Chondrocyte (in vitro differentiated cells): ENCODE measurements at places on chromosomes 12 and 14. TPM values are rescaled to one million over a fixed set of nuclear protein-coding genes. Genes with fewer than 3 reads are reported as not detected.

- H3K27ac ChIP-seq: no peak overlapping the region
- H3K36me3 ChIP-seq: peaks cover 3% of the 10 kb centered on the region
- DNase-seq: no peak
- H3K4me3 ChIP-seq: no peak overlapping the region
- H3K27me3 ChIP-seq: peaks cover 28% of the 10 kb centered on the region
- no peaks in the 10 kb centered on the region for H3K4me1 ChIP-seq
These were observed 35.9 kb downstream of the FZD10 start for GRCh38 chr12:130198026-130198662.

Gene NRXN3
- 6.7 to 7.9 TPM (median 7.0 TPM) in 3 replicates for total RNA-seq

DNA sequence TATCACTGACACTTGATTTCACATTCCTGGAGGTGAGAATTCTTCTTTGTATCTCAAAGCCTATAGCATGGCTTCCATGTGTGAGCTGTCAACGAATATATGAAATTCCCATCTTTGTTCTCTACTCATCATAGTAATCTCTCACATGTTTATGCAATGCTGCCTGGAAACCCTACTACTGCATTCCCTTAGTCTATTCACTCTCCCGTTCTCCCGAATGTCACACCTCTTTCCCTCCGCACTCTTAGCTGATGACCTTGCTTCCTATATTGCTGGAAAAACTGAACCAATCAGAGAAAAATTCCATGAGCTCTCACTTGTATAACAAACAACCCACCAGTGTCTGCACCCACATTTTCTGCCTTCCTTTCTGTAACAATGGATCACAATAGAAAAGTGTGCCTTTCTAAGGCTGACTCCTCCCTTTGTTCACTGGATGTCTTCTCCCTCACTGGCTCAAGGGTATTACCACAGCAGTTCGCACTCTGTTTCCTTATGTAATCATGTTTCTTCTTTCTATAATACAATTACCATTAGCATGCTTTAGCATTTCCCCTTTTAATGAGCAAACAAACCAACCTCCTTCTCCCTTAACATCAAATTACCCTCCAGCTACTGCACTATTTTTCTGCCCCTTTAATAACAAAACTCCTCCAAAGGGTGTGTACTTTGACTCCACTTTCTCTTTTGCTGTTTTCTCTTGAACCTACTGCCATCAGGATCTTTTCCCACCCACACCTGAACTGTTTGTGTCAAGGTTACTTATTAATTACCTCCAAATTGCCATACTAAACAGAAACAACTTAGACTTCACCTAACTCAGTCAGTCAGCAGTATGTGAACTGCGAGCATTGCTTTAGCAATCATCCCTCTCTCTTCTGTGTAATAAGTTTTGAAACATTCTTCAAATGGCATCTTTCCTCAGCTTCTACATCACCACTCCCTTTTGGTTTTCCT is 63.9 kb upstream of the CCDC196 start:
- no peaks in the 10 kb centered on the region for H3K4me1 ChIP-seq
- no peak for DNase-seq
- no peak overlapping the region for H3K27ac ChIP-seq
- no peaks in the 10 kb centered on the region for H3K27me3 ChIP-seq
- no peak overlapping the region for H3K4me3 ChIP-seq

DNA sequence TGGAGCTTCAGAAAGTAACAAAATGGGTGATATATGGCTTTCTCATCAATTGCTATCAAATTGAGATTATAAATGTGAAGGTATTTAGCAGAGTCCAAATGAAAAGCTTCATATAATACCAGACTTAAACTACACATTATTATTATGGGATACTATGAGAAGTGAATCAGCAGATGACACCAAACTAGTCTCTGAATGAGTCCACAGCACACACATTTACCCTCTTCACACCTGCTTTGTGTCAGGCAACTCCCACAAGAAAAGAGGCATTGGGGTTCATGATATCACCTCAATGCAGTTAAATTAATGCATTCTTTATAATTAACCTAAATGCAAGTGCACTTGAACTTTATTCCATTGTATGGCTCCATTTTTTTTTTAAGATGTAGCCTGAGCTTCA is 330.5 kb downstream of the BCL11B start:
- no peak for DNase-seq
- no peak overlapping the region for H3K4me3 ChIP-seq
- no peak overlapping the region for H3K27ac ChIP-seq
